A549 treated with AZD2906 at 1 μM for 4 hours (cell line): ENCODE measurements at places on chromosomes 13 and 19. TPM values are rescaled to one million over a fixed set of nuclear protein-coding genes. Genes with fewer than 3 reads are reported as not detected.

CAPN12 gene
- total RNA-seq = 4.5 to 7.3 TPM (median 6.3 TPM) in 5 replicates

SYT5 gene
- total RNA-seq = 1.9 to 5.0 TPM (median 3.5 TPM) in 5 replicates

ZNF177 gene
- total RNA-seq = 0.30 to 0.76 TPM (median 0.55 TPM) in 5 replicates

GRIK5 gene
- total RNA-seq = 0.23 to 0.66 TPM (median 0.42 TPM) in 5 replicates

FAM83E gene
- total RNA-seq = 0.12 to 0.40 TPM (median 0.21 TPM) in 5 replicates

LACC1 gene
- 3.2 to 4.8 TPM (median 3.5 TPM) in 5 replicates for total RNA-seq

GPALPP1 gene
- 7.4 to 14.9 TPM (median 10.3 TPM) in 5 replicates for total RNA-seq

CYP2S1 gene
- 16.4 to 23.3 TPM (median 19.4 TPM) in 5 replicates for total RNA-seq

TNFSF9 gene
- 2.4 to 4.6 TPM (median 3.7 TPM) in 5 replicates for total RNA-seq

GPR183 gene
- total RNA-seq = not detected in 5 replicates

PDE4C gene
- total RNA-seq = 0.21 to 0.44 TPM (median 0.27 TPM) in 5 replicates

AKAP11 gene
- total RNA-seq = 4.3 to 6.9 TPM (median 6.0 TPM) in 5 replicates

CNMD gene
- total RNA-seq = not detected in 5 replicates

GJB2 gene
- total RNA-seq = 0.55 to 0.75 TPM (median 0.65 TPM) in 5 replicates

PTPRS gene
- total RNA-seq = 25.0 to 34.5 TPM (median 29.2 TPM) in 5 replicates
